ENCODE measurements at places on chromosomes 13 and 19.
A peak's percentile ranks its signal among the peaks of the same experiment; 100 is the strongest.

- DNase-seq: no peak
Measured at GRCh38 chr19:13917888-13918406, 11.9 kb downstream of the CC2D1A start.

DNA sequence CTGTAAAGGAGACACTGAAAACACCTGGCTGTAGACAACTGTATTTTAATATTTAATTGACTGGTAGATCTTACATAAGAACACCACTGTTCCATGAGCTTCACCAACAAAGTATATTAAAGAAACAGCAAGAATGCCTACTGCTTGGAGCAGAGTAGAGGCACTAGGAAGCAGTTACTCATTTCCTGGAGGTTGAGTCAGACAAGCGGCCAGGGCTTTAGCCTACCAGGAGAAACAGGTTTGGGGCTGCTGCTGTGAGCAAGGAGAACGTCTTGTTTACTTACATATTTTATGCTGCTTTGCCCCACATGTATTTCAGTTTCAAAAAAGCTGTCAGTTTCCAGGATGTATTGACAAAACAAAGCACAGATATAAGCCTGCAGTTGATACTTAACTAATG, 33.4 kb downstream of the ALG5 start:
- no peak for DNase-seq

DNA sequence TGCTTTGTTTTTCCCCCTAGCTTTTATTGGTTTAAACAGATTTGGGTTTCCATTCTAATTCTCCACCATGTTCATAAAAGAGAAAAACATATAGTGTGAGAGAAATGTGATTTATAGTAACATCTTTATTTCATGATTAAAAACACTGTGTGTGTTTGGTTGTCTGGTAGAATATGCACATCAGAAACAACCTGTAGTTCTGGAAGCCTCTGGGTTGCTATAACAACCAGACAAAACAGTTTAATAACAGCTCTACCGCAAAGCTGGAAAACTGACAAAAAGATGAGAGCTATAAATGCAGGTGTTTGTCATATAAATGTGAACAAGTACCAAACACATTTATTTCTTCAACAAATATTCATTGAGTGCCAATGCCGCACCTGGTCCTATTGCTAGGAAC, 9.8 kb downstream of the KBTBD6 start:
- no peak for DNase-seq

- DNase-seq: no peak
Measured at GRCh38 chr19:56193981-56194640, 3.5 kb downstream of the ZSCAN5B start.

DNA sequence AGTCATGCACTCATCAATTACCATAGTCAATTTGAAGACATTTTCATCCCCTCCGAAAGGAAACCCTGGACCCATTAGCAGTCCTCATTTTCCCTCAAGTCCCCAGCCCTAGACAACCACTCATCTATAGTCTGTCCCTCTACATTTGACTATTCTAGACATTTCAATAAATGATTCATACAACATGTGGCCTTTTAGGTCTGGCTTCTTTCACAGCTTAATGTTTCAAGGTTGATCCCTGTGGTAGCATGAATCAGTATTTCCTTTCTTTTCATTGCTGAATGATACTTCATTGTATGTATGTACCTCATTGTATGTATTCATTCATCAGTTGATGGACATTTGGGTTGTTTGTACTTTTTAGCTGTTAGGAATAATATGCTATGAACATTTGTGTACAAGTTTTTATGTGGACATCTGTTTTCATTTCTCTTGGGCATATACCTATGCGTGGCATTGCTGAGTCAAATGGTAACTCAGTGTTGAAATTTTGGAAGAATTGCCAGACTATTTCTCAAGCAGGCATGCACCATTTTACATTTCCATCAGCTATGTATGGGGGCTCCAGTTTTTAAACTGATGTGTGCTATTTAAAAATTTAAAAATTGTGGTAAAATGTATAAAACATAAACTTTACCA, 18.4 kb downstream of the SPATA13 start:
- DNase-seq: no peak

DNA sequence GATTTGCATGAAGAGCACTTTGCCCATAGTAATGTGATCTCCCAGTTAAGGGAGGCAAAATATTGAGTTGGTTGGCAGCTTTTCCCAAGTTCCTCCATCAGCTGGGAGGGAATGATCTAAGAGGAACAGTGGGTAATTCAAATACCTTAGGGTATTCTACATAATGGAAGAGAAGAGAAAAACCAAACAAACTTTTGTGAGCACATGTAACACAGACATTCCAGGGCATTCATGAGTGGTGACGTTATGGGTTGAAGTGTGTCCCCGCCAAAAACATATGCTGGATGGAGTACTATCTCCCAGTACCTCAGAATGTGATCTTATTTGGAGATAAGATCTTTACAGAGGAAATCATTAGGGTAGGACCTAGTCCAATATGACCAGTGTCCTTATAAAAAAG, 220.1 kb downstream of the FOXO1 start:
- no peak for DNase-seq

- DNase-seq: peak; percentile 1
Measured at GRCh38 chr13:94860981-94861407, 148.6 kb upstream of the SOX21 start.

- no peak for DNase-seq
Measured at GRCh38 chr19:1868971-1869370, 5.6 kb upstream of the KLF16 start.

DNA sequence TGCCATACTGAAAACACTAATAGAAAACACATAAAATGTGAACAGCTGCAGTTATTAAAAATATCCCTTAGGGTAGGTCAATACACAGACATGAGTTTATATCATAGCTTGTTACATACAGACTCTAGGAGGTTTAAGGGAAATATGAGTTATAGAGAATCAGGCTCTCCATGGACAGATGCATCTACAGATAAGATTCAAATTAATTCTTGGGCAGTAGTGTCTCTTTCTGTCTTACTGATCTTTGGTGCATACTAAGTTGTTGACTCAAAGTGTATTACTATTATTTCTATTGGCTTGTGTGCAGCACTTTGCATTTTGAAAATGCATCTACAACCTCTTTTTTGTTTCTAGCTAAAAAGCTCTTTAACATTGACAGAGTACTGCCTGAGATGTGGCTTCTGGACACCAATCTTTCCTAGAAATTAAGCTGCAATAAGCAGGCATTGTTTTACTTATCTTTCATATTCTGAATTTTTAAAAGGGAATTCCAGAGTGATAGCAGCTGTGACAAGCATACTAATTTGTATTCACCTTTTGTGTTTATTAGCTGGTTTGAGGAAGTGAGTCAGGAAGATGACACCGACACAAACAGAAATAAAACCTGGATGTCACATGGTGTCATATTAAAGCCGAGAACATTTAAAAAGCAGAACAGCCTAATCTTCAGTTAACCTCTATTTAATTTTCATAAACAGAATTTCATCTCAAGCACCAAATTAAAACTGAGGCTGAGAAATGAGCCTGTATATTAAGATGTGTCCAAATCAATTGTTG, 399.0 kb downstream of the PCDH9 start:
- no peak for DNase-seq

DNA sequence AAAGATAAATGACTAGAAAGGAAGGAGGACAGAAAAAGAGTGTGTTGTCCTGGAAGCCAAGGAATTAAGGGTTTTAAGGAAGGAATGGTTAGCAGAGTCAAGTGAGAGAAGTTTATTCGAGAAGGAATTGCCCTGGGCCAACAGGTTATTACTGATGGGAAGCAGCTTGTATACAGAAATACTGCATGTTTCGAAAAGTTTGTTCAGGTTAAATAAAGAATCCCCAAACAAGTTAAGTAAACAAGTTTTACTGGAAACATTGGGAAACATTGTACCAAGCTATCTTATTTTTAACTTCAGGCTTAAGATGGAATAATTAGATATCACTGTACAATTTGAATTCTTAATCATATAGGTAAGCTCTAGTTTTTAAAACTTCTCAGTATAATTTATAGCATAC, 28.2 kb upstream of the FBXL3 start:
- no peak for DNase-seq

DNA sequence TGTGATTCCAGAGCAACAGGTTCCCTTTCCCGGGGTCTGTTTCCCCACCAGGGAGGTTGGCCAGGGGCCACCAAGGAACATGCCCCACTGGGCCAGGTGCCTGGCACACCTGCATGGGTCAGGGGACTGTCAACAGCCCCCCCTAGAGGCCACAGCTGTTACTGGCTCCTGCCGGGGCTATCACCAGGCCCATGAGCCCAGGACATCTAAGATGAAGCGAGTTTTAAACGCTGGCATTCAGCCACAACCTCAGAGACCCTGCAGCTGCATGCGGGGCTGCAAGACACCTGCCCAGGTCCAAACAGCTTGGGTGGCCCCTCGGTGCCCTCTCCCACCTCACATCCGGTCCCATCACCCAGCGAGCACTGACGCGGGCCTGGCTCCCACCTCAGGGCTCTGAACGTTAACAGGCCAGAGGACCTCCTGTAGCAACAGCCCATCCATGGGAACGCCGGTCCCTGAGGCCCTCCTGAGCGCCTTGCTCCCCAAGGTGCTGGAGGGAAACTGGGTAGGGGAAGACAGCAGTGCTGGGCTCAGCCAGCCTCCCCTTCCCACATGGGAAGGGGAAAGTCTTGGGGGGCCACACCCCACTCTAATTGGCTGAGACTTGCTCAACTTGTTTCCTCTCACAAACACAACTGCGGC, 12.0 kb downstream of the KHSRP start:
- no peak for DNase-seq

DNA sequence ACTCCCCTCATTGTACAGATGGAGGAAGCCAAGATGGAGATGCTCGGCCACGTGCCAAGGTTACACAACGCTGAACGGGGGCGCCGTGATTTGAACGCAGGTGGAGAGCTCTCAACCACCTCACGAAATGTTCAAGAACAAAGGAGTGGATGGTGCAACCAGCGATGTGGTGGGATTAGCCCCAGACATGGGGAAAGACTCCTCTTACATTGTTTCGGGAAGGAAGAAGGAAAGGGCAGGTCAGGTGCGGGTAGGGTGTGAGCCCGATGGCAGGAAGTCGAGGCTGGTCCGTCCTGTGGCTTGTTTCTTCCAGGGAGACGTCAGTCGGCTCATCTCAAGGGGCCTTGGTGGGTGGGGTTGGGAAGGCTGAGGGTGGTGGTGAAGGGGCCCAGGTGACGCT, 7.1 kb upstream of the KLK14 start:
- no peak for DNase-seq

DNA sequence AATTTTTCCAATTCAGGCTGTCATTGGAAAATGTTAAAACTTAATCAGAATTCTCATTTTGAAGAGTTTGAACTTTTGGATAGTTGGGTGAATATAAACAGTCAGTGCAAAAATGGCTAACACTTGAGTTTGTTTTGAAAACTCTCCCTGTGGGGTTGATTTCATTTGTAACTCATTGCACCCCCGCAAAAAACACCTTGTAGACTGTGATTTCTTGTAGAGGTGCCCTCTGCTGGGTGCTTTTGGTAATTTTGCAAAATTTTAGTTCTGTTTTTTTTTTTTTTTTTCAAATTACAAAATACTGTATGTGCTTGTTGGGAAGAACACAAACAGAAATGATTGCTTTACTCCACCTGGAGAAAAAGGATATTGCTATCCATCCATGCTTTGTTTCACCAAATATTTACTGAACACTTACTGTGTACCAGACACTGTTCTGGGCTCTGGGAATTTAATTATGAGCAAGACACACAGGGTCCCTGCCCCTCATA, 28.2 kb upstream of the GPI start:
- no peak for DNase-seq

DNA sequence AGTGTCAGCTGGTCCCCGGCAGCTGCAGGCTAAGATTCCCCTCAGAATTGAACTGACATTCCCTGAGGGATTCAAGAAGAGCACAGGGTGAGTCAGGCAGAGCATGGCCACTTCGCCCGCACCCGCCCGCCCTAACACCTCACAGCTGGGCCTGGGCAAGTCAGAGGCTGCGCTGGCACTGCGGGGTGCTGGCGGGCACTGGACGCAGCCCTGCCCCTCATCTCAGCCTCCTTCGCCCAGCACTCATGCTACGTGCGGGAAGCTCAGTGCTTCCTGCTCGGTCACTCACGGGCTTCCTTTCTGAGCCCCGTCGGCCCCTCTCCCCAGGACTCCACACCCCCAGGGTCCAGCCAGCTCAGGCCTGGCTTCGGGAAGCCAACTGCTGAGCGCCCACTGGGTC, 56.9 kb downstream of the MLLT1 start:
- DNase-seq: no peak

GRCh38 chr19:47723581-47723940, 10.3 kb downstream of the EHD2 start:
- no peak for DNase-seq

DNA sequence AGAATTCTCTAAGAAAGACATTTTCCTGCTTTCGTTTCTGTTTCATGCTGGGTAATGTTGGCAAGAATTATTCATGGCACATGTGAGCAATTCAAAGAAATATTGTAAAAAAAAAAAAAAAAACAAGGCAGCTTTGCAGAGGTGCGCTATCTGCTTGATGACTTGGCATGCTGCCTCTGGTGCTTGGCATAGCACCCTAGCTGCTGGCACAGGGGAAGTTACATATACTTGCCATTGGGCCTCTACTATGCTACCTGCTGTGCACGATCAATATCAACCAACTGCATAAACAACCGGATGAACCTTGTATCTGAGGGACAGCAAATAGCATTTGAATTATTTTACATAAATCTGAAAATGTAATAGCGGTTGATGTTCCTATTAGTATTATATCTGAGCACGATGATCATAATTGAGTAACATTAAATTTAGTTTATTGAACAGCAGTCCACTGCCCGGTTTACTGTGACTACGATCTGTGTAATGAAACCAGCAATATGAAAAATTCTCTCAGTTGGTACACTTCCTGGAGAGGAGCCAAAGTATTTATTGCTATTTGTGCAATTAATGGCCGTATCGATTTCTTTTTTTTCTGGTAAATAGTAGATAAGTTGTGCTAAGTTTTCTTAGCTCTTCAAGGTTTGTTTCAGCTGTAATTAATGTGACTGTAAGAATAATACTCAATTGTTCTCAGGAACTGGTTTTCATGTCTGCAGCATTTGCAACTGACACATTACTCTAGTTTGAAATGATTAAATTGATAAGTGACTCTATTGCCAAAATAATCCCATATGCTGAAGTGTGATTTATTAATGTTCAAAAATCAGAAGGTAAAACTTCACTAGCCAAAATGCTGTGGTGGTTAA, 717.3 kb downstream of the DACH1 start:
- no peak for DNase-seq

GRCh38 chr13:31042481-31043165, 110.2 kb downstream of the TEX26 start:
- DNase-seq: no peak

DNA sequence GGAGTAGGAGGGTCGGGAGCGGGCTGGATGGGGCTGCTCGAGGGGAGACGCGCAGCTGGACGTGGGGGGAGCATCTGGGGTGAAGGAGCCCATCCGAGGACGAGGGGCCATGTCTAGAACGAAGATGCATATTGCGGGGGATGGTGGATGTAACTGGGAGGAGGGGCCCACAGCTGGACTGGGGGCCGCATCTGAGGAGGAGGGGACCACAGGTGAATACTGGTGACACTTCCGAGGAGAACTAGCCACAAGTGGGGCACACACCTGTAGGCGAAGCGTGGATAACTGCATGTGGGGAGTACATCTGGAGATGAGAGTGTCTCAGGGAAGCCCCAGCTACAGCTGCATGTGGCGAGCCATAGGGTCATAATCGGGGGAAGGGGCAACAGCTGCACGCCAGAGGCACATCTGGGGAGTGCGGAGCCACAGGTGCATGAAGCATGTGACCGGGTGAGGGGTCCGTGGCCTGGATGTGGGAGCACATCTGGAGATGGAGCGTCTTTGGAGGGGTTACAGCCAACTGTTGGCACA, 402 bp downstream of the ZSWIM9 start:
- DNase-seq: peak; percentile 20

- no peak for DNase-seq
Measured at GRCh38 chr13:50908371-50908770, 1.2 kb upstream of the RNASEH2B start.

- no peak for DNase-seq
Measured at GRCh38 chr19:33481863-33482262, 39.7 kb downstream of the PEPD start.

All from putamen (tissue), 1 donor.